ENCODE measurements at places on chromosomes 7 and 10.
A peak's percentile ranks its signal among the peaks of the same experiment; 100 is the strongest.

DNA sequence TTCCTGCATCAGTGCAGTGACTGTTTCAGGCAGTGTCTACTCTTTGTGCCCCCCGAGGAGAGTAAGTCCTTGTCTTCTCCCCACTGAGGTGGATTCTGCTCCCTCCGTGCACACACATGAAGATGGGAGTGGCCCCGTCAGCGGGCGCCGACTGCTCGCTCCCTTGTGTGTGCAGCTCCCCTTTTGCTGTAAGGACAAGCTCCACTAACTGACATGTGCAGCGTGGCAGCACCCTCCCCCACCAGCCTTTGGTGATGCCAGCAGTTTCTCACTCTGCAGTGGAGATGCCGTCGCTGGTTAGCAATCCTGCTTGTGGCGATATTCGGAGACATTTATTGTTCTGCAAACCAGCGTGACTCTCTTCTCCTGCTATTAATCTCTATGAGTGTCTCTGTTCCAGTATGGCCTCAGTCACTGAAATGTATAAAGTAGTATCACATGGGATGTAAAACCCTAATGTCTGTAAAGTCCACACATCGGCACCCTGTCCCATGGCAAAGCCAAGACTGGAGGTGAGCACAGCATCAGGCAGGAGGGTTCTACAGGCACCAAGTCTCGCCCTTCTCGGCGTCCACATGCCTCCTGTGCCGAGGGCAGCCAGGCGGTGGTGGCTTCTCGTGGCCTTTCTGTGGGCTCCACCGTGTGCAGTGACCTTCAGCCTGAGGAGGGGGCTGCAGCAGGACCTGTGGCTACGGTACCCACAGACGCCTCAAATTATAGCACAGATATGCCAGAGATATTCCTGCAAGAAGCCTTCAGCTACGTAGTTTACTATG, 202.7 kb downstream of the EBF3 start:
- DNase-seq, result no peak

- no peak for DNase-seq
These were observed 42.5 kb downstream of the GPR141 start for GRCh38 chr7:37726016-37726415.

- DNase-seq, result no peak
These were observed 28.4 kb upstream of the FAM204A start for GRCh38 chr10:118370499-118370898.

DNA sequence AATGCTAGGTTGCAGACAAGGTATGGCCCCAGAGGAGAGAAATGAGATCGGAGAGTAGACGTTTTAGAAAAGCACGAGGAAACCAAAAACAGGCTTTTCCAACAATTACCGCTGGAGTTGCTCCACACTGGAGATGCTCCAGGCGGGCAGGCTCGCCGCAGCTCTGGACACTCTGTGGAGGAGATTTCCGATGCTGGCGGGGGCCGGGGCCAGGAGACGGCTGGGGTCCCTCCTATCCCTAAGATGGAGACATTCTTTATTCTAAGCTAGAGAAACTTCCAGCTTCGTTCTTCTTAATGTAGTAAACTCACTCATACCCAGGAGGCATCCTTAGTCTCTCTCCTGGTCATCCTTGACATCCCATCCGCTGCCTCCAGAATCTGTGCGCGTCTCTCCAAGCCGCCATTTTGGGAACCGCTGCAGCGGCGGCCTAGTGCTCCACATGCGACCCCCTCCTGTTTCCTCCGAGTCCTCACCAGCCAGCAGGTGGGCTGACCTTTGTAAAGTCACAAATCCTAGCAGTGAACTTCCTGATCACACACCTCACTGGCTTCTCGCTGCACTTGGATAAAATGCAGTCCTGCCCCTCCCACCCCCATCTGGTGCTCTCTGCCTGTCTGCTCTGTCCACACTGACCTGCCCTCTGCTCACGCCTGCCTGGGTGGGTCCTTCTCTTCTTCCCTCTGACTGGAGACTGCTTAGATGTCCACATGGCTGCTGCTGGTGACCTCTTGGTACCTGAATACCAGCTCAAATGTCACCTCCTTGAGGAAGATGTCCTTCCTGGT, 11.9 kb downstream of the PYROXD2 start:
- no peak for DNase-seq

DNA sequence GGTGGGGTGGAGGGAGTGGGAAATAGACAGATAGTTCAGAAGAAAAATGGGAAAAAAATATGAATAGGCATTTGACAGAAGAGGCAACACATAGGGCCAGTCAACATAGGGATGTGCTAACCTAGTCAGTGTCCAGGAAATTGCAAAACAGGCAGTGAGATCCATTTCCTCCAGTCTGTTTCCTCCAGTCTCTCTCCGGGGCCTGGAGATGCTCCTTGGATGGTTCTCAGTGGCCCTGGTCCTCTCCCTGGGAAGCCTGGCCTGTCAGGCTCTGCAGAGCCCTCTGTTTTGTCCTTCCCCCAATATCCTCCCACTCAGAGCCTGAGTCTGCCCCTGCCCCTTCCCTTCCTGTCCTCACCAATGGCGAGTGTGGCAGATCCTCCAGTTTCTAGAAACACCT, 52.6 kb downstream of the SYPL1 start:
- DNase-seq, result no peak

DNA sequence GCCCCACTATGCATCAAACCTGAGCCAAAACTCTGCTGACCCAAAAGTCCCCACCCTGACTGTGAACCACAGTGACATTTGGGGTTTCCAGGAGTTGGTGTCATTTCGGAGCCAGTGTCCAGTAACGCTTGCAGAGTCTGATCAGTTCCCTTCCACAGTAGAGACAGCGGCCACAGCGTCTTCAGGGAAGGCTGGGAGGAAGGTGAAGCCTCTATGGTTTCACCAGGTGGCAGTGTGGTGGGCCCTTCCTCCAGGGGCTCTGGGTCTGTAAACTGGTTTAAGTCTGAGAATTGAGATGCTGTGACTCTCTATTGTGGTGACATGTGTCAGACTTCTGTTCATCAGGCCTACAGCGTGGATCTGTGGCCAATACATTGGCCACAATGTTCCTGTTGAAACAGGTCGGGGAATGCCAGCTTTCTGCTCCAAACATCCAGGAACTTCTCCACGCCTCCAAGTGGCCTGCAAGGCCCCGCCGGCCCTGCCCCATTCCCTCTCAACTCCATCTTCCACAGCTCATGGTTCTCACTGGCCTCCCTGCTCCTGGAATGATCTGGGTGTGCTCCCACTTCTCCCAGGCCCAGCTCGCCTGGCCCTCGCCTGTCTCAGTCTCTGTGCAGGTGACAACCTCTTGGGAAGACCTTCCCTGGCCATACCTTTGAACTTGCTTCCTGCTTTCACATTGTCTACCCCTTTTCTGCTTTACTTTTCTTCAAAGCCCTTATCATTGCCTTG, 124.5 kb upstream of the FAM20C start:
- peak; percentile 74 for DNase-seq

DNA sequence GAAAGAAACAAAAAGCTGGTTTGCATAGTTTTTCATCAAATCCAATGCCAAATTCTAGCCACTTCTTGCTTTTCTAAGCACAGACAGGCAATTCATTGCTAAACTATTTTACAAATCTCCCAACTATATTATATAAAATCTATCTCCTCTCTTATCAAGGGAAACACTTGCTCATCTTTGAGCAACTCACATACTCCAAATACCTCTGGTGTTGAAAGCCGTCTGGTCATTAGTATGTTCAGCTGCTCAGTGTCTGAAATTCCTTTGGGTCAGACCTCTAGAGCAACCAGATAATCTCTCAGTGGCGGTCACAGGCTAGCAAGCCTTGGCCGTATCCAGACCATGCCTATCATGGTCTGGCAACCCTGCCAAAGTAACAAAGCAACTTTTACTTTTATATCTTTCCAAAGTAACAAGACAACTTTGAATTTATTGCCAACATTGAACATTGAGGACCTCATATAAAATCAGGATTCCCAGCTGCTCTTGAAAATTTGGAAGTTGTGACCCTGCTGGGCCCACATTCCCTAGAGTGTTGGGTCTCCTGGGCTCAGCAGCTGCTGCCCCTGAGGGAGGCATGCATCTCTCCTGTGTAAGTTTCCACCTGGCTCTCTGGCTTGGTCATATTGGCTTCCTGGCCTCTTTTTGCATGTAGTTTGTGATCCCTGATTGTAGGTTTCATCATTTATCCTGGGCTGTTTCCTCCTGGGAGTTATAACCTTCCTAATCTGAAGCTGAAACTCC, 56.8 kb upstream of the LANCL2 start:
- peak; percentile 2 for DNase-seq

DNA sequence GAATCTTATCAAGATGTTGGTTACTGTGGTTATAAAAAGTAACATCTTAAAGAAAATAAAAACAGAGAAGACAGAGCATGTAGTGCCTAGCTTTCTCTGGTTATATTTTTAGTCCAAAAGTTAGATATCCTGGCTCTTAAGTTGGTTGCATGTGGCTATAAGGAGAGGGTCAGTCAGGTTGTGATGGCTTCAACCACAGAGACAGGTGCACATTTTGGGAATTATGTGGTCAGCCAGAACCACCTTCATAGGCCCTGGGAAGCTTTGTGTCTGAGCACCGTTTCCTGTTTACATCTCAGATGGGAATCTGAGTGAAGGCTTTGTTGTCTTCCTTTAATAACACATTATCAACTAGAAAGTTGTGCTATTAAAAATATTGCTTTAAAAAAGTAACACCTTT, 265.1 kb upstream of the IGFBP3 start:
- DNase-seq, result no peak

GRCh38 chr7:150826061-150826849, 25.7 kb downstream of the TMEM176A start:
- no peak for DNase-seq

DNA sequence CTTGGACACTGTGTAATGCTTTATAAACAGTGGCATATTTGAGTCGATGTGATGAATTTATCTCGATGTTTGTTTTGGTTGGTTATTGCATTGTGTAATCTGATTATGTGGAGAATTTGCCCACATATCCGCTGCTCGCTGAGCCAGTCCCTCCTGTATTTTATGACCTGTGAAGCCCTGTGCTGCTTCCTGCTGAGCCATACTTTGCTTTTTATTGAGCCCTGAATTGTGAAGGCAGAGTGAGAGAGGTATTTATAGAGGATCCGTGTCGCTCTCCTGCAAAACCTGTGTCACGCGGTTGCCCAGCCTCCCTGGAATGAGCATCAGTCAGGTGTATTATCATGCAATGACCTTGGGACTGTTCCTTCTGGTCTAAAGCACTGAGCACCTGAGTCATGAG, 253.7 kb downstream of the ARHGAP21 start:
- peak; percentile 95 for DNase-seq

DNA sequence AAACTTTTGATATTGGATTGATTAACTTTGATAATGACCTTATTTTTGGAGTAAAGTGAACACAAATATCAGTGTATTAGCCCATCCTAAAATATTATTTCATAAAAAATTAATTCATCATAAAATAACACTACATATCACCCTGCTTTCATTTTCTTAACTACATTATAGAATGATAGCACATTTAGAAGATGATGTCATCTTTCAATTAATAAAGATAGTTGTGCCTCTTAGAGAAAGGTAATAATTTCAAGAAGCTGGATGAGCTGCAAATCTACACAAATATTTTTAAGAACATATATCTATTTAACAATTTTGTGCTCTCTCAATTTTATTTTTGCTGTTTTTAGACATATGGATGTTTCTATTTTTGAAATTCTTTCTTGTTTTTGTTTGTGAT, 126.1 kb downstream of the CNTNAP2 start:
- no peak for DNase-seq

DNA sequence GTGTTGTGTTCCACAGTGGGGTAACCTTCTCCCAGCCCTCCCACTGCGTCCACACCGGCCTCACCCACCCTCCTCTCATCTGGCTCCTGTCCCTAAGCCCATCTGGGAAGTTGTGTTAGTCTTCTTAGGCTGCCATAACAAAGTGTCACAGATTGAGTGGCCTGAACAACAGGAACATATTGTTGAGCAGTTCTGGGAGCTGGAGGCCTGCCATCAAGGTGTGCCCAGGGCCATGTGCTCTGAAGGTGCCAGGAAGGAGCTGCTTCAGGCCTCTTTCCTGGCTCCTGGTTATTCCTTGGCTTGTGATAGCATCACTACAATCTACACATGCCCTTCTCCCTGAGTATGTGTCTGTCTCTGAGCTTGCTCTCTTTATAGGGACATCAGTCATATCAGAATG, 327.6 kb upstream of the COBL start:
- no peak for DNase-seq

GRCh38 chr7:41579961-41580935, 122.6 kb downstream of the INHBA start:
- DNase-seq, result peak; percentile 53

GRCh38 chr7:106520962-106521514, 139.9 kb downstream of the CCDC71L start:
- peak; percentile 22 for DNase-seq

- DNase-seq, result no peak
These were observed 37.1 kb upstream of the SEC61G start for GRCh38 chr7:54796150-54796549.

- DNase-seq, result no peak
These were observed 10.3 kb upstream of the CPA5 start for GRCh38 chr7:130334274-130334673.

DNA sequence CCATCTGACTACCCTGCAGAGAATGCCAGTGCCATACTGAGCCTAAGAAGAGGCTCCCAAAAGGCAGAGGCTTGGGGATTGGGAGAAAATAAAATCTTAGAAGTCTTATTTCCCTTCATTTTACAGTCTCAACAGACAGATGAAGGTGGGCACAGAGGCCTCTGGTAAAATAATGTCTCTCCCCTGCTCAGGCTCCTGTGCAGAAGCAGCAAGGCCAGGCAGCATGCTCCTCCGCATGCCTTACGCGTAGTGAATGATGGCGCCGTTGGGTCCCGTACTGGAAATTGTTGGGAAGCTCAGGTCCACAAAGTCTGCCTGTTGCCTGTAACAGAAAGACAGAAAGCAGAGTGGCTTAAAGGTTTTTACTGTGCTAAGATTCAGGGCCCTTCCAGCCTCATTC, 45.8 kb downstream of the XPNPEP1 start:
- no peak for DNase-seq
